ENCODE measurements at places on chromosomes 7 and 10. TPM values are rescaled to one million over a fixed set of nuclear protein-coding genes. Genes with fewer than 3 reads are reported as not detected.

DNA sequence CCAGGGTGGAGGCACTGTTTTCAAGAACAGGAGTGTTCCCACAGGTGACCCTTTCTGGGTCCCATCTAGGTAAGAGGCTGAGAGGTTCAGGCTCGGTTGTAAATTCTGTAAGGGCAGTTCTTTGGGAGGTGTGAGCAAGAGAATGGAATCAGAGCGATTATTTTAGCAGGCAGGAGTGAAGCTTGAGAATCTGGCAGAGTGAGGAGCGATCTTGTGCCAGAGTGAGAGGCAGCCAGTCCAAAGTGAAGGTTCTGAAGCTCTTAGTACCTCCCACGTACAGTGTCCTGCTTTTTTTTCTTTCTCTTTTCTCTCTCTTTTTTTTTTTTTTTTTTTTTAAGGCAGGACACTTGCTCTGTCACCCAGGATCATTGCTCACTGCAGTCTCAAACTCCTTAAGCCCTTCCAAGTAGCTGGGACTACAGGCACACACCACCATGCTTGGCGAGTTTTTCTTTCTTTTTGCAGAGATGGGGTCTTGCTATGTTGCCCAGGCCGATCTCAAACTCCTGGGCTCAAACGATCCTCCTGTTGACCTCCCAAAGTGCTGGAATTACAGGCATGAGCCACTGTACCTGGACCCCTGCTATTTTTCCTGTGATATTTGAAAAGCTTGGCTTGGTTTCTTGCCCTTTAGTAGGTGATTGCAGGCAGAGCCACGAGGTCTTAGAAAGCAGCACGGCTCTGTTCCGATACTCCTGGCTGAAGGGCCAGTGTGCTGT is 10.9 kb downstream of the POR start:
- no peak for DNase-seq

The EBF3 gene
- 11.6 TPM for total RNA-seq

- no peak for DNase-seq
These were observed 38.1 kb downstream of the EXOC6 start for GRCh38 chr10:92886334-92886961.

DNA sequence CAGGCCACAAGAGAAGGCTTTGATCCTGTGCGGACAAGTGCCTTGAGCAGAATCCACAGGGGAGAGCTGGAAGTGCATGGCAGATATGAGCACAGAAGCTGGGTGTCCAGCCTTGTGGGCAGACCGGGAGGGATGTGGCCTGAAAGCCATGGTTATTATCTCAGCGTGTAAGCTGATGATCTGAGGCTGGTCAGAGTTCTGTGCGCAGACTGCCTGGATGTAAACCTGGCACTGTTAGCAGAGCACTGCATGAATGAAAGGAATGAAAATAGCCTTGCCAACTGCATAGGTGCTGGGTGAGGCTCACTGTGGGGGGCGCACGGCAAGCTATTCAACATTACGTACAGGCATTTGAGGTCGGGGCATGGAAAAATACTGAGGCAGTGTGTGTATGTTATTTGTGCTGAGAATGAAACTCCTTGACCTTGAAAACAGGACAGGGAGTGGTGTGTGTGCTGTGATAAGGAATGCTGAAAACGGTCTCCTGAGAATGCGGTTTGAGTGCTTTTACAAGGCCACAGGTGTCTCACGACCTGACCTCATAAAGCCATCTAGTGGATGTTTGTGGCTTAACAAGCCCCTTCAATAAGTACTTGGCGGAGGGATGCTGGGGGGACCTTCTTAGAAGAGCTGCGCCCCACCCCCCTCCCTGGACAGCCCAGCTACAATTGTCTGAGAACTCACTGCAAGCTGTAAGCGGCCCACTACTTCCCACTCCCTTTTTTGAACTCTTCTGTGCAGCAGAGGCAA is 18.7 kb downstream of the AKR1C1 start:
- no peak for DNase-seq

DNA sequence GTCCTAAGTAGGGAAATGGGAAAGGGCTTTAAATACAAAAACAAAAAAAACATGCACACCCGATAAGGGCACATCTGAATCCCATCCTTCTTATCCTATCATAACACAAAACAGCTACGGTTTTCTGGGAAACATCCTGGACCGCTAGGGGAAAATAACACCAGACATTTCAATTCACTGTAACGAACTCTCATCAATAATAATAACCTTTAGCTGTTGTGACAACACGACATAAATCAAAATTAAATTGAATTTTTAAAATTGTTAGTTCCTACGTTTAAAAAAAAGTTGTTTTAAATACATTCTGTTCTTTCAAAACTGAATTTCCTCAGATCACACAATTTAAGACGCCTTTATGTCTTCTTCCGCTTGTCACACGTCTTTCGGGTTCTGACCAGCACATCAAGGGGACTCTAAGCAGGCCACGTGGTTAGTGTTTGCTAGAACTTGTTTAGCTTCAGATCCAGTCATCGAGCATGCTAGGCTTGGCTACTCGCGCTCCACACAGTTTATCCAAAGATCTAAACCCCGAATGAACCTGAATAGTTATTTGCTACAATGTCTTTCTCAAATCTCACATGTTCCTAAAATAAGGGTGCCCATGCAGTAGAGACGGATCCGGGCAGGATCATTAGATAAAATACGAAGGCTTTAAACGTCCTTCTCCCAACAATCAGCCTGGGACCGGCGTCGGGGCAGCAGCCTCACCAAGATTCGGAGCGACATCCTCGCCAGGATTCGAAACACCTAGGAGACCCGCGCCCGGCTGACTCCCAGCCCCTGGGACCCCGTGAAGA is 839 bp downstream of the IKZF5 start:
- DNase-seq, result no peak

GRCh38 chr10:106716381-106716780 is 448.1 kb downstream of the SORCS1 start:
- no peak for DNase-seq

The CRHR2 gene
- total RNA-seq, result 0.18 TPM

DNA sequence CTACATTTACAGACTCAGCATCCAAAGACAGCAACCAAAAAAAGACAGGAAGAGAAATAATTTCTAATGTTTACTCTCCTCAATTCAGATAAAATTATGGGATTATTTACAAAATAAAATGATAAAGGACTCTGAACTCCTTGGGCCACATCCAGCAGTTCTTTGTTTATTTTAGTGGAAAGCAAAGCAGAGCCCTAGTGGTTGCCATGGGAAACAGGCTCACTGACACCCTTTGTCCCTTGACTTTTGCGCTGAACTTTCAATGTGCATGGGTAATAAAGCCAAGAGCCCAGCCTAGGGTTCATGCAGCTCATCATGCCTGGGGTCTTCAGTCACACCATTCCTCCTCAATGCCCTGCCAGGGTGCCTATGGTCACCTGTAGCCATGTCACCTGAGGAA is 442.6 kb upstream of the IGFBP3 start:
- DNase-seq, result no peak

DNA sequence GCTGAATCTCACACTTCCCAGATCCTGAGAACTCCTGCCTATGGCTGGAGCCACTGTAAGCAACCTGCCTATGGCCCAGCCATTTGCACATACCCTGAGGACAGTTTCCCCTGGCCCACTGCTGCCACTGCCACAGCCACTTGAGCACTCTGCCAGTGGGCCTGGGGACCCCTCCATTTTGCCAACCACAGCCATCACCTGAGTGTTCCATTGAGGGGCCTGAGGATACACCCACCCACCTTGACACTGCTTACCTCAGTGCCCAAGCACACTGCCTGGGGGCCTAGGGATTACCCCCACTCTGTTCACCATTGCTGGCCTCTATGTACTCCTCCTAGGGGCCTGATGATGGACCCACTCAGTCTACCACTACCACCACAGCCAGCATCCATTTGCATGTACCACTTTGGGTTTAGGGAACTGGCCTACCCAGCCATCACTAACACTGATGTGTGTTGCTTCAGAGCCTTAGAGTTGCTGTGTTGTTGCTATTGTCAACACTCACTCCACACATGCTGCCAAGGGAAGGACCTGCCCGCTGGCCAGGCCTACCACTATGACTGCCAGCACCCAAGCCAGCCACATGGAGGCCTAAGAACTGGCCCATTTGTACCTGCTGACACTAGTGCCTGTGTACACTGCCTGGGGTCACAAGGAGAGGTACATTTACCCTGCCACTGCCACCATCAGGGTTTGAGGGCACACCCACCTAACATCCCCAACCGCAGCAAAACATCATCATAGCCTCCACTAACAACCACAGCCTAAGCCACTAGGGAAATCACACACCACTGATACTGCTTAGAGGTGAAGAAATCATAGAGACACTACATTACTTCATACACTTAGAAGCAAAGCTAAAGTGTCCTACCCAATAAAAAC is 45.9 kb upstream of the ANTXRL start:
- DNase-seq, result no peak

GRCh38 chr7:42868480-42868879 is 43.4 kb downstream of the C7orf25 start:
- no peak for DNase-seq

DNA sequence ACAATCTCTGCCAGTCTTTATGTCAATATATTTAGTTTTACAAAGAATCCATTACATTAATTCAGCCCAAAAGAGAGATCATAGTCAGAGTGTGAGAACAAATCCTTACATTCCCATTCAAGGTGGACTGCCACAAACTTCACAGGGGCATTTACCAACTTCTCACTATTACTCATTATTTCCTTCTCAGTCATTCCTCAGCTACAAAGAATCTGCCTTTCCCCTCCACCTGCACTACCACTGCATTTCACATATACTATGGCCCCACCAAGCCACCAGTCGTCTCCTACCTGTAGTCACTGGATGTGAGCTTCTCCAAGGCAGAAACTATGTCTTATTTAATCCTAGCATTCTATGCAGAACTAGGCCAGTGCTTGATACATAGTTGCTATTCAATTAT is 94.3 kb downstream of the USP6NL start:
- DNase-seq, result no peak

DNA sequence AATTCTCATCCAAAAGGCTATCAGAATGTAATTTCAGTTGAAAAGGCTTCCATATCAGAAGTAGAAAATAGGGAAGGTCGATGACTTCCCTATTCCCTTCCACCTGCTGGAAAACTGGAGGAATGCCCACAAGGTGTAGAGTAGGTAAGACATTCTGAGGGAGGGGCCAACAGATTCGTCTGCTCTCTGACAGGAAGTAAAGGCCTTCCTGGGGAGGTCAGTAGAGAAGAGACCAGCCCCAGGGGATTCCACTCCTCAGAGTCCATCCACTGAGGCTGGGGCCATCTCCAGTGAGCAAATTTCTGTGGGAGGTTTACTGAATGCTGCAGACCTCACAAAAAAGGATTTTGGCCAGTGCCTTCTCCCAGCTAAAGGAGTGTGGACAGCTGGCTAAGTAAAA is 19.5 kb downstream of the NPSR1 start:
- DNase-seq, result no peak

DNA sequence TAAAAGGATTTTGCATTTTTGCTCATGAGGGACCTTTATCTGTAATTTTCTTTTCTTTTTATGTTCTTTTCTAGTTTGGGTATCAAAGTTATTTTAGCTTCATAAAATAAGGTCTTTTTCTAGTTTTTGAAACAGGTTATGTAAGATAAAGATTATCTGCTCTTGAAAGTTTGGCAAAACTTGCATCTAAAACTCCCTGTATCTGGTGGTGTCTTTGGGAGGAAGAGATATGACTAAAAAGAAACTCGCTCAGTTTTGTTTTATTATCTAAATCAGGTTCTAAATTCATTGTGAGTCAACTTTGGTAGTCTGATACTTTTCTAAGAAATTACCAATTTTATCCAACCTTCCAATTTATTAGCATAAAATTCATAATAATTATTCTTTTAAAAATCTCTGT is 55.1 kb downstream of the VCL start:
- no peak for DNase-seq

DNA sequence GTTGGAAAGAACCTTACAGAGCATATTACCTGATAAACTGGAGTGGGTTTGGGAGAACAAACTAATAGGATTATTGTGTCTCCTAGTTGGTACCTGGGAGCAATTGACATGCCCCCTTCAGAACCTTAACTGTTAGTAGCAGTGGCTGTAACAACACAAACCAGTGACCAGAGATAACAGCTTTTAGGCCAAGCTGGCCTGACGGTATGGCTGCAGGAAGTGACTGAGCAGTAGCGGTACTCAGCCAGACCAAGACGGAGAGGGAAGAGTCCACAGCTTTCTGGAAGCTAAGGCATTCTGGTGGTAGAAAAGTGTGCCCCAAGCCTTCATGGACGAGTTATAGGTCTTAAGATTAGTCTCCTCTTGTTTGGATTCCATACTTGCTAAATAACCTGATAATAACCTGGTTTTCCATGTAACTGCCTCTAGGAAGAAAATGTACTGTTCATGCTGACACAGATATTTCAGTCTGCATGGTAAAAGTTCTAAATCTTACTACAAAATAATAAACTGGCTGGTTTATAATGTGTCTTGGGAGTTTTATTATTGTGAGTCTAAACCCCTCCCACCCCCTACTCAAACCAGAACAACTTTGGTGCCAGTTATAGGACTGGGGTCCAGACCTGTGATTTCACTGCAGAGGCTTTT is 11.3 kb downstream of the NOLC1 start:
- DNase-seq, result no peak

The TMEM213 gene
- total RNA-seq, result not detected

The FERD3L gene
- total RNA-seq, result not detected

The PHYHIPL gene
- total RNA-seq, result 17.5 TPM

The SLC18A2 gene
- total RNA-seq, result 0.05 TPM

GRCh38 chr7:41701068-41701941 is 1.6 kb downstream of the INHBA start:
- DNase-seq, result no peak

The PCGF6 gene
- total RNA-seq, result 21.5 TPM

DNA sequence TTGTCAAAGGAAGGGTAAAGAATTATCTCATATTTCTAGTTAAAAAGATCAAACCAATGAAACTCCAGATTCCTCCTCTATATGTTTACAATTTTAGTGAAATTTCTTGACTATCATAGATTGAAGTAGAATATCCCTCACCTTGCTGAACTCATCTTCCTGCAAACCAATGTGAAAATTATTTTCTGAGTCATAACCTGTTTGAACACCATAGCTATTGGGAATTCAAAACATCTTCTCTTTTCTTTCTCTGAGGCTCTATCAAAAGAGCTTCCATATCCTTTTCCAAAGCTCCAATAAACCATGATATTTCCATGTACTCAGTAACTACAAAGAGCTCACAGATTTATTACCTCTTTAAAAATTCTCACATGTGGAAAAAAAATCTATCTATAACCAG is 134.3 kb downstream of the DOCK4 start:
- no peak for DNase-seq

GRCh38 chr7:79778786-79779770 is 325.6 kb upstream of the MAGI2 start:
- DNase-seq, result no peak

The GFRA1 gene
- 72.8 TPM for total RNA-seq

DNA sequence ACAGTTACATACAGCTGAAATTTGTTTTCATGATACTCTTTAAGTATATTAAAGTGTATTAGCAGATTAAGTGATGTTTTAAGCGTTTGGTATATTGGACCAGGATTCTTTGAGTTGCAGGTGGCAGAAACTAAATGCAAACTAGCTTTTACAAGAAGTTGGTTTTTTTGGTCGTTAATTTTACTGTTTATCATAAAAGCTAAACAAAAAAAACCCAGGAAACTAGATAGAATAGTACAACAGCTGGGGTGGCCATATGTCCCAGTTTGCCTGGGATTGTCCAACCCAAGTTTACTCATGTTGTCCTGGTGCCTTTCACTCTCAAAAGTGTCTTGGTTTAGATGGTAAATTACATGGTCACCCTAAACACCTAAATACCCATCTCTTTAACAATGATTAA is 108.7 kb downstream of the PHTF2 start:
- no peak for DNase-seq

GRCh38 chr10:125868372-125868975 is 12.6 kb downstream of the DHX32 start:
- DNase-seq, result peak; percentile 11

The HDAC9 gene
- 28.3 TPM for total RNA-seq

The SPDYE3 gene
- not detected for total RNA-seq

The SYT15B gene
- total RNA-seq, result 0.16 TPM

Measured in neural crest cell (in vitro differentiated cells).